ENCODE measurements at places on chromosomes 13 and 19.

DNA sequence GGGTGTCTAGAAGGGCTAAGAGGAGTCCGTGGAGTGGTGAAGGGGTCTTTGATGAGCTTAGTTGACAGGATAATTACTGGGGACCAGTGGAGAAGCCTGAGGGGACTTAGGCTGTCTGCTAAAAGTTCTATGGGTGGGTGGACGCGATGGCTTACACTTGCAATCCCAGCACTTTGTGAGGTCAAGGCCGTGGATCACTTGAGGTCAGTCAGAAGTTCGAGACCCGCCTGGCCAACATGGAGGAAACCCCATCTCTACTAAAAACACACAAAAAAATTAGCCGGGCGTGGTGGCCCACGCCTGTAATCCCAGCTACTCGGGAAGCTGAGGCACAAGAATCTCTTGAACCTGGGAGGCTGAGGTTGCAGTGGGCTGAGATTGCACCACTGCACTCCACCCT, 2.8 kb upstream of the GSK3A start:
- no peak for DNase-seq

GRCh38 chr19:46544651-46545050, 49.0 kb upstream of the PNMA8B start:
- no peak for DNase-seq

DNA sequence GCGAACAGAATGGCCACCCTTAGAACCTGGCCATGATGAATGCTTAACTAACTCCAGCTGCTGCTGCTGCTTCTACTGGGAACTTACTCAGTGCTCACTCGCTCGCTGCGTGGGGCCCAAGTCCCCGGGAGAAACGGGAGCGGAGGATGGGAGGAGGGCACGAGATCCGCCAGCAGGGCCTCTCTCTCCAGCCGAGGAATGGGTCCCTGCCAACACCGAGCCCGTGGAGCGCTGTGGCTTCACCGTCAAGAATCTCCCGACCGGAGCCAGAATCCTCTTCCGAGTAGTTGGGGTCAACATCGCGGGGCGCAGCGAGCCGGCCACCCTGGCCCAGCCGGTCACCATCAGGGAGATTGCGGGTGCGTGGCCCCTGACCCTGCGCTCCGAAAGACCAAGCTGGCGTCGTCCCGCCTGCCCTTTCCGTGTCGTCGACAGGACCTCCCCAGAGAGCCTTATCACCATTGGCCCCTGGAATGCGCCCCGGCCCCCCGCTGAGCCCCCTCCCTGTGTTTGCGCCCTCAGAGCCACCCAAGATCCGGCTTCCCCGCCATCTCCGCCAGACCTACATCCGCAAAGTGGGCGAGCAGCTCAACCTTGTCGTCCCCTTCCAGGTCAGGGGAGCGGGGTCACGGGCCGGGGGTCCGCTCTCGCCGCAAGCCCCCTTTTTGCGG, 17.8 kb upstream of the EMC10 start:
- no peak for DNase-seq

DNA sequence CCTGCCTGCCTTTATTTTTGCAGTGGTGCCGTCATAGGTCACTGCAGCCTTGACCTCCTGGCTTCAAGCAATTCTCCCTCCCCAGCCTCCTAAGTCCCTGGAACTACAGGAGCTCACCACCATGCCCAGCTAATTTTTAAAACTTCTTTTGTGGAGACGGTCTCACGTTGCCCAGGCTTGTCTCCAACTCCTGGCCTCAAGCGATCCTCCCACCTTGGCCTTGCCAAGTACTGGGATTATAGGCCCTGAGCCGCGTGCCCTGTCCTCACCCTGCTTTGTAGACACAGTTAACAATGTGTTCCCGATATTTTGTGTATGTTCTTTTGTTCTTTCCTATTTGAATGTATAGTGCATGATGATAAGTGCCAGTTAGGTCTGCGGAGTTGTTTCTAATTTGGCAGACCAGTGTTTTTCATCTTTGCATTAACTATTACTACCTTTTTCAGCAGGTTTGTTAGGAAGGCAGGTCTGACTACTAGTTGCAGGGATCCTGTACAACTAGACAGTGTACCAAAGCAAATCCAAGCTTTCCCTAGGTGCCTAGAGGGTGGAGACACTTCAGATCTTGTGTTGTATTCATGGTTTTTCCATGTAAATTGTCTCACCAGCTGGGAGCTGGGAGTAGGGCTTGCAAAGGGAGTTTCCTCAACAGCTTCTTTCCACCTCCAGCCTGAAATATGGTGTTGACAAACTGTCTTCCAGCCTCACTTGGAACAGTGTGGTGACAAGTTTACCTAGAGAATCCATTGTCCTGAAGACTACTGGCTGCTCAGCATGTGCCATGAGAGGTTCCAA, 9.5 kb upstream of the WTIP start:
- no peak for DNase-seq

DNA sequence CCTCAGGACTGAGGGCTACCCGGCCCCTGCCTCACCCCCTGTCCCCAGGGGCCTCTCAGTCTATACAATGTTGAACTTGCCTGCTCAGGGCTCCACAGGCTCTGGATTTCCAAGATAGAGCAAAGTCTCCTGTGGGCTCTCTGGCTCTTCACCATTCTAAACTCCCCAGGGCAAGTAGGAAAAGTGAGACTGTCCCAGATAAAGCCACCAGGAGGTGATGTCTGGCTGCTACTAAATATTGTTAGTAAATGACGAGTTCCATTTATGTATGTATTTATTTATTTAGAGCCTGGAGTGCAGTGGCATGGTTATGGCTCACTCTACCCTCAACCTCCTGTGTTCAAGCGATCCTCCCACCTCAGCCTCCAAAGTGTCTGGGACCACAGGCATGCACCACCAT, 73.6 kb upstream of the SIAH3 start:
- peak; percentile 19 for DNase-seq

GRCh38 chr13:100291624-100292023, 202.7 kb downstream of the PCCA start:
- DNase-seq = no peak

DNA sequence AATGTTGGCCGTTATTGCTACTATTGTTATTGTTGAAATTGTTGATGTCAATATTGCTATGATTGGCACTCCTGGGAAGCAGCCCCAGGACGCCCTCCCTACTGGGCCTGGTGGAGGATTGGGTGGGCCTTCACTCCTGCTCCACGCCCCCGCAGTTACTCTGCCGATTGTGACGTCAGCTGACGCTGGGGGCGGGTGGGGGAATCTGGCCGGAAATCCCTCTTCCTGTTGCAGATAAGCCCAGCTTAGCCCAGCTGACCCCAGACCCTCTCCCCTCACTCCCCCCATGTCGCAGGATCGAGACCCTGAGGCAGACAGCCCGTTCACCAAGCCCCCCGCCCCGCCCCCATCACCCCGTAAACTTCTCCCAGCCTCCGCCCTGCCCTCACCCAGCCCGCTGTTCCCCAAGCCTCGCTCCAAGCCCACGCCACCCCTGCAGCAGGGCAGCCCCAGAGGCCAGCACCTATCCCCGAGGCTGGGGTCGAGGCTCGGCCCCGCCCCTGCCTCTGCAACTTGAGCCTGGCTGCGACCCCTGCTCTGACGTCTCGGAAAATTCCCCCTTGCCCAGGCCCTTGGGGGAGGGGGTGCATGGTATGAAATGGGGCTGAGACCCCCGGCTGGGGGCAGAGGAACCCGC, at the start of gene ETV2:
TSS of gene ETV2 (plus strand) at position 231 of the 637 bp plus-strand sequence. CDS start 716 bp downstream, outside the sequence.
- DNase-seq = peak; percentile 64

DNA sequence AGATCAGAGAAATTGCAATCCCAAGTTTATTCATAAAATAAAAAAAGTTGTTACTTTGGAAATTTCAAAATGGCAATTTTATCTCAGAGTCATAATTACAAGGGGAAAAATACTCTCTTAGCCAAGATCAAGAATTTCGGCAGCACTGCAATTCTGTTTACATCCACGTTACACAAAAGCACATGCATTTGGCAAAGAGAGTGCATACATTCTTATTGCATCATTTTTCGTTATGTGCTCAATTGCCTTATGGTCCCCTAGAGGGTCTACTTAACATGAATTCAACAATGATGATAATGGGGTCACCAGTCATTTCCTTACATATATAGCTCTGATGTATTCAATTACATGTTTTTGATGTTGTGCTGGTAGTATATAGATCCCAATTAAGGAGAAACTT, 498.0 kb downstream of the DIAPH3 start:
- DNase-seq = no peak

DNA sequence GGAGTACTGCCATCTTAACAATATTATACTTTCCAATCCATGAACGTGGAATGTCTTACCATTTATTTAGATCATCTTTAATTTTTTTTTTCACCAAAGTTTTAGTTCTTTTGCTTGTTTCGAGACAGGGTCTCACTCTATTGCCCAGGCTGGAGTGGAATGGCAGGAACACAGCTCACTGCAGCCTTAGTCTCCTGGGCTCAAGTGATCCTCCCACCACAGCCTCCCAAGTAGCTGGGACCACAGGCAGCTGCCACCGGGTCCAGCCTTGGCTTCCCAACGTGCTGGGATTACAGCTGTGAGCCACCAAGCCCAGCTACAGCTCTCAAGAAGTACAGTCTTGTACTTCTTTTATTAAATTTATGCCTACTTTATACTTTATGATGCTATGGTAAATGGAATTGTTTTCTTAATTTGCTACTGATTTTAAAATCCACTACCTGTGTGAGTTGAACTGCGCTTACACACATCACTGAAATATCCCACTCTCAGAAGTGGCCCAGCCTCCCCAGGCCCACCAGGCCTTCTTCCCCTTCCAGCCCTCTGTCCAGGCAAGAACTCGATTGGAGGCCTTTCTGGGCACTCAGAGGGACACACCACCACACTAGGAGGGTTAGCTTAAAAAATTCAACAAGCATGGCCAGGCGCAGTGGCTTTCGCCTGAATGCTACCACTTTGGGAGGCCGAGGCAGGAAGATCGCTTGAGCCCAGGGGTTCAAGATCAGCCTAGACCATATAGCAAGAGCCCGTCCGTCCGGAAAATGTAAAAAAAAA, 1.0 kb upstream of the PGLS start:
- DNase-seq = peak; percentile 26

DNA sequence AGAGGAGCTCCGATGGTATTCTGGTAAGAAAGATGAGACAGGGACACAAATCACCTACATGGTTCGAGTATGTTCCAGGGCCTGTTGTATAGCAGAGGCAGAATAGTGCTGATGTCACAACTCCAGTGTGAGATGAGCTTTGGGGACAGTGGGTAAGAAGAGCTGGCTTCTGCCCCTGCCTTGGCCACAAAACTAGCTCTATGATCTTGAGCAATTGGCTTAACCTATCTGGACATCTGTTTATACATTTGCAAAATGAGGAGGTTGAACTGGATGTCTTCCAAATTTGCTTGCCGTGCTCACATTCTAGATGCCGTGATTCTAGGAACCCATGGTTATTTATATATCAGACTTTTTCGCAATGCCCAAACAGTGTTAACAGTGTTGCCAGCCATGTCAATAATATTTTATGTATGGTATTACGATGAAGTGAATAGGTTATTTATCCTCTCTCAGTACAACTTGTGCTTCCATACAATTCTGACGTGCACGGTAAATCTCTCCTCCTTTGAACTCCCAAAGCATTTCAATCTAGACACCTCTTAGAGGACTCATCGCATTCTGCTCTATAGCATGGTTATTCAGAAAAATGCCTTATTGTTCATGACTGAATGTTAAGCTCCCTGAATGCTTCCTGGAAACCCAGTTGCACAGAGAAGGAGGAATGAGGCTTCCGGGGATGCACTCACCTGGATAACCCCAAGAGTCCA, 316.0 kb downstream of the FOXO1 start:
- DNase-seq = no peak

GRCh38 chr19:52946322-52947310, 16.1 kb downstream of the ZNF816 start:
- peak; percentile 47 for DNase-seq

DNA sequence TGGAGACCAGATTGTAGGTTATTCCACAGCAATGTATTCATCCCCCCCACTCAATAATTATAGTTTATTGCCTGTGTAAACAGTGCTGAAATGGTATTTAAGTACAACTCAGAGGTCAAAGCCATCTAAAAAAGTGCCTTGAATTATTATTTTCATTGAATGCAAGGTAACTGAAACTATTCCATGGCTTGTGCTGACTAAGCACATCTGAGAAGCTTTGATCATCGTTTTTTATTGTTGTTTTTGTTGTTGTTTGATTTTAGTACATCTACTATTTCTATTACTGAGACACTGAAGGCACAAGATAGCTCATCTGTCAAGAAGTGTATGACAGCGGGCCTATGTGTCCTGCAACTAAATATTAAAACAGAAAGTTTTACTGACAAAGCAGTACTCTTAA, 308.0 kb downstream of the OXGR1 start:
- no peak for DNase-seq

GRCh38 chr13:28047757-28048388, 52.5 kb downstream of the FLT3 start:
- DNase-seq = no peak

DNA sequence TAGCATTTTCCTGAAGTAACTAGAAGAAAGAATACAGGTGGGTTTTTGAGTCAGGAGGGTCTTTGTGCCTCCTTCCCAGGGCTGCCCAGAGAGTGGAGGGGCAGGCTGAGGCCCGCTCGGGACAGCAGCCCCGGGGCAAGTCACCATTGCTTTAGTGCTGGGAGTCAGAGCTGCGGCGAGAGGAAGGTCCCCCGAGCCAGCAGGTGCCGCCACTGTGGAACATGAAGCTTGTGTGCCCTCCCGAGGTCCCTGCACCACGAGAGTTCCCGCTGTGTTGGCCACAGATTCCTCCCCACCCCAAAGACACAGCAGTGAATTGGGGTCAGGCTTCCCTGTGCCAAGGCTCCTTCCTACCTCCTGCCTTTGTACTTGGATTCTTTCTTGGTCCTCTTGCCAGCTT, 50.9 kb upstream of the TEX29 start:
- DNase-seq = no peak

- DNase-seq = peak; percentile 30
These were observed 48.4 kb downstream of the WASF3 start for GRCh38 chr13:26605845-26606244.

- DNase-seq = peak; percentile 0
These were observed 463.5 kb downstream of the GPC6 start for GRCh38 chr13:93690139-93690538.

GRCh38 chr13:67474115-67474514, 244.0 kb upstream of the PCDH9 start:
- DNase-seq = no peak

DNA sequence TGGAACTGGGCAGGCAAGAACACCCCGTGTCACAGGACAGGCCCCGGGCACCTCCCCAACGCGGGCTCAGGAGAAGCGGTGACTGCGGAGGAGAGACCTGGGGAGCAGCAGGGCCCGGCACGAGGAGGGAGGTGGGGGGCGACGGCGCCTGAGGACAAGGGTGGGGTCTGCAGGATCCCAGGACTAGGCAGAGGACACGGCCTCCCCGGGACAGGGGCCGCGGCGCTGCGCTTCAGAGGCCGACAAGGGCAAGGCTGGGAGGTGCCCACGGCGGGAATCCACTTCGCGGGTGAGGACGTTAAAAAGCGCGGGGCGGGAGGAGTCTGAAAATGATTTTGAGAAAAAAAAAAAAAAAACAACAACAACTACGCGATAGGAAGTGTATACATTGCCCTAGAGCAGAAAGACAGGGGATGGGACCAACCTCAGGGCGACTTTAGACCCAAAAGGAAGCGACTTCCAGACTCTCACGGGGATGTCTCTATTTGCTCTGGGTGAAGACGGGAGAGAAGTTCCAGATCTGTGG, 44.9 kb downstream of the ZNF611 start:
- no peak for DNase-seq

Data from dermis blood vessel endothelial cell (primary cell).